ENCODE measurements at places on chromosomes 6 and 20. TPM values are rescaled to one million over a fixed set of nuclear protein-coding genes. Genes with fewer than 3 reads are reported as not detected.

DNA sequence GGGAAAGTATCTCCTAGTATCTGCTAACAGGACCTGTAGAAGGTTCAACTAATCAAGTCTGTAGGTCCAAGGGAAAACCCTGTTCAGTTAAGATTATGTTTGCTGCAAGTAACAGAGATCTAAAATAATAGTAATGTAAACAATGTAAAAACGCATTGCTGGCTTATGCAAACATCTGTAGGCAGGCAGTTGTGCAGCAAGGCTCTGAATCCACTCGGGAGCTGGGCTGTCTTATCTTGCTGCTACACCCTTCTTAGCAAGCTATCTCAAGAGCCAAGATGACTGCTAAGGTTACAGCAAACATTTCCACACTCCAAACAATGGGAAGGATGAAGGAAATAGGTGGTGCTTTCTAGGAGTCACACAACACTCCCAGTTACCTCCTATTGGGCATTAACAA lies 397.3 kb upstream of the NRSN1 start:
- DNase-seq: no peak

- DNase-seq: no peak
Observed at GRCh38 chr6:4039348-4039747, 39.6 kb downstream of the FAM217A start.

VGLL2 gene
- 2.4 TPM for total RNA-seq

HEBP2 gene
- 101 TPM for total RNA-seq

GRCh38 chr6:83417880-83418663 lies 12.8 kb downstream of the ME1 start:
- no peak for DNase-seq

- no peak for DNase-seq
Observed at GRCh38 chr6:33751771-33752645, 5.3 kb upstream of the IP6K3 start.

- DNase-seq: peak; percentile 87
Observed at GRCh38 chr20:45406260-45407066, 1.6 kb upstream of the DBNDD2 start.

GRCh38 chr20:50371878-50372769 lies 138.1 kb upstream of the PTPN1 start:
- DNase-seq: no peak

GRCh38 chr6:84805145-84805544 lies 40.7 kb upstream of the TBX18 start:
- DNase-seq: no peak

DNA sequence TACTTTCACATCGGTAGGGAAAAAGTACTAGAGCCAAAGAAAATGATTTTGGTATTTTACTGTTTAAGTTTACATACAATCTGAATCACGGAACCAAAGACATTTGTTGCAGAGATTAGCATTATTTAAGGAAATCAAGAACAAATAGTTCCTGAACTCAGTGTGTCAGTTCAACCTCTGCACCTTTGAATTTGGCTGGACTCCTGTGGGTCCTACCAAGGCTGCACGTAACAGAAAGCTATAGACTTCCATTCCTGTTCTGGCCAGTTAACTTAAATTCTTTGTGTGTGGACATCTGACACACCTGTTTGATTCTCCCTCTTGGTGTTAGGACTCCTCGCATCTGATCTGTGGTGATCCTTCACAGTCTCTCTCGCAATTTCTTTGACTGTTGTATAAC lies 69.6 kb downstream of the MACROD2 start:
- DNase-seq: no peak

GRCh38 chr6:21942897-21943296 lies 349.3 kb downstream of the SOX4 start:
- no peak for DNase-seq

OSER1 gene
- total RNA-seq: 34.0 TPM

- no peak for DNase-seq
Observed at GRCh38 chr6:157549468-157549745, 168.4 kb downstream of the ZDHHC14 start.

GRCh38 chr20:23437126-23437899 lies 2.2 kb upstream of the CSTL1 start:
- DNase-seq: no peak

GRCh38 chr6:32947552-32948465 lies 5.1 kb downstream of the HLA-DMA start:
- no peak for DNase-seq

DNA sequence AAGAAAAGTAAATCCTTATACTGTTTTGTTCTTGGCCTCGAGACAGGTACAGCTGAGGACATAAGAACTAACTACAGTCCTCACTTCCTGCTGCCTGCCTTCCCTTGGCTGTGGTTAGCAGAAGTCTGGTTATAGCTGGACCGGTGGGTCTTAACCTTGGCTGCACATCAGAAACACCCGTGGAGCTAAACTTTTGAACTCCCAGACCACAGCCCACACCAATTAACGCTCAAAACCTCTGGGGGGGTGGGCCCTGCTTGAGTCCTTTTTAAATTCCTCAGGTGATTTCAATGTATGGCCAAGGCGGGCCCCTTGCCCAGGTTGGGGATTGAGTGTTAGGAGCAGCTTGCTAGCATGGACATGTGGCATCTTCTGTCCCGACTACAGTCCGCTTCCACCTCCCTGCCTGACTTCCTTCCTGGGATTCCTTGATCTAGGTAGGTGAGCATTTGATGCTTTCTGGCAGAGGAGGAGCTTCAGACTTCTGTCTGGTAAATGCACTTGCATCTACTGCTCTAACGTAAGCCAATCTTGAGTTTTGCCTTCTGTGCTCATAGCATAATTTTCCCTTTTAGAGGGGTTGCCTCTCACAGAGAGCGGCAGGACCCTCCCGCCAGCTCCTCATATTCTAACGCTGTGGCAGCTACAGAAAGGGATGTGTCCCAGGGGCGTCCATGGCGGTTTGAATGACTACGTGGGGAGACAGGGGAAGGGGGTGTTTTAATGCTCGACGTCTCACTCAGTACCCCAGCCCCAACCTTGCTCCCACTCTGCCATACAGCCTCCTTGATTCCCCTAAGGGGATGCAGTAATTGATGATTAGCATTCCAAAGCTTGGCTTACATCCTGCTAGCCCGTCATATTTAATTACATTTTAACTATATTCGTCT lies 390.1 kb downstream of the ZFAND3 start:
- DNase-seq: no peak

- DNase-seq: no peak
Observed at GRCh38 chr6:148471624-148472159, 129.1 kb downstream of the SASH1 start.

DNA sequence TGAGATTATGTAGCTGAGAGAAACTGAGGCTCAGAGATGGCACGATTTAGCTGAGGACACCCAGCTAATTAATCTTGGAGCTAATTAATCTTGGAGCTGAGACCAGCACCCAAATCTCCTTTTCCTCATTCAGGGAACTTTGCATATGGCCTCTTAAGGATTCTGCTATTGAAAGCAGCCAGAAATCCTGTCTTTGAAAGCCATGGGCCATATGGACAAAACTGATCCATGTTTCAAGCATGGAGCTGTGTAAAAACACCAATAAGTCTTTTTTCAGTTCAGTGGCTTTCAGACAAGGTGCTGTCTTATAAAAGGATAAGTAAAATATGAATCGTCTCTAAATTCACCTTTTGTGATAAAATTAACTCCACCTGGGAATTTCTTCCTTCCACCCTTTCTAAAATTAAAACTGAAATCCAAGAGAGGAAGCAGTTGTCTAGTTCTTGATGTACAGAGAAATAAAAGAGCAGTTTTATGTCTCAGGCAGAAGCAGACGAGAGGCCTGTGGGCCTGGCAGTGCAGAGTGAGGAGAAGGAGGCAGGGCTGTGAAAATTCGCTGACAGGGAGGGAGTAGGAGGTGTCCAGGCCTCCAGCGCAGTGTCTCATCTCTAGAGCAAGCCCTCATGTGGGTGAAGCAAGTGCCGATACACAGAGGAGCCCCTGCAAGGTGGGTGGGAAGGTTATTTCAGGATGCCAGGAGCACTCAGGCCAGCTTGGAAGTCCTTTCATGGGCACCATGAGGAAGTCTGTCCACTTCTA lies 266.9 kb downstream of the UST start:
- no peak for DNase-seq

- DNase-seq: no peak
Observed at GRCh38 chr6:141969201-141969600, 163.5 kb upstream of the GJE1 start.

DNA sequence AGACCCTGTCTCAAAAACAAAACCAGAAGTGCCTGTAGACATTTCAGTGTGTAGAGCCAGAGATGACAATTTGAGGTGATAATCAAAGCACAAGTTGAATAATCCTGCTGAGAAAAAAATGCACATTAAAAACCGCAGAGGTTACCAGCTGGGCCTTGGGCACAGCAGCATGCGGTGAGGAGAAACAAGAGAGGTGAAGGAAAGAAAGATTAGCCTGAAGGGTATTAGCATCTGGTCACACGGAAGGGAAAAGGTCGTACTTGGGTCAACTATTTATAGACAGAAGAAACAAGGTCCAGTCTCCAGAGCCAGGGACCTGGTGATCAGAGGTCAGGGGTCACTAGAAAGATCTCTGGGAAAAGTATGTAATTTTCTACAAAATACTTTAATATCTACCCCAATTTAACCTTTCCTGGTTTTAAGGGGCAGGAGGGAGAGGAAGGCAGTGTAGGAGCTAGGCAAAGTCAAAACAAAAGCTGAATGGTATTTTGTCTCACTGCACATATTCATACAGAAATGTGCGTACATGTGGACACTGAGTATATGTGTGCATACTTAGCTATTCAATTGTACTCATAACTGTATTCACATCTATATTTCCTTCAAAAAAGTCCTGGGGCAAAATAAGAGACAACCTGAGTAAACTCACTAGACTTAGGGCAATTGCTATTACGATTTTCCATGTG lies 10.1 kb downstream of the MAP7 start:
- no peak for DNase-seq

Measured in left ventricle myocardium inferior (tissue), 1 donor.